ENCODE measurements at places on chromosomes 7 and 10.

GRCh38 chr7:33744293-33745075 is 160.9 kb upstream of the BMPER start:
- DNase-seq, result no peak

- peak; percentile 41 for DNase-seq
Observed at GRCh38 chr10:114026189-114027040, 17.3 kb upstream of the ADRB1 start.

DNA sequence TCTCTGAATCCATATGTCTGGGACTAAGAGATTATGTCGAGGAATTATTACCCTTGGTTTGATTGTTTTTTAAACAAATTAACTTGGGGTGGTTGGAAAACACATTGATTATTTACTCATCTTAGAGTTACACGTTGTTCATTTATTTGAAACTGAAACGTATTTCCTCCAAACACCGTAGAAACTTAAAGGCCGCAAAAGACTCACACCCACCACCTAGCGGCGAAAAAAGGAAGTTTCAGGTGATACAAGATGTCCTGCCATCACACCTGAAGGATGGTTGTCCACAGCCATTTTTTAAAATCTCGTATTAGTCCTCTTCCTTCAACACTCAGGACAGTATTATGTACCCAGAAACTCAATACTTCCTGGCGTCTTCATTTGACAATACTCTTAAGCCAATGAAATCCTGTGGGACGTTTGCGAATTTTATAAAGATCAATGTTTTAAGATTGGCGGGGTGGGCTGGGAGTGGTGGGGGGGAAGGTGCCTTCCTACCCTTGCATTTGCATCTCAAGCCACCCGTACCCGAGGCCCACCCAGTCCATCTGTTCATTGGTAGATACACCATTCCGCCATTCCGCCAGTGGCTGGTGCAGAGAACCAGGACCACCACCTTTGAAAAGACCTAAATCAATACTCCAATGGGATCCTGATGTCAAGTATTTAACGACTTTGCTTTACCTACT is 1.4 kb upstream of the LCOR start:
- DNase-seq, result peak; percentile 34

- DNase-seq, result no peak
Observed at GRCh38 chr10:30529373-30529998, 95.5 kb downstream of the MAP3K8 start.

DNA sequence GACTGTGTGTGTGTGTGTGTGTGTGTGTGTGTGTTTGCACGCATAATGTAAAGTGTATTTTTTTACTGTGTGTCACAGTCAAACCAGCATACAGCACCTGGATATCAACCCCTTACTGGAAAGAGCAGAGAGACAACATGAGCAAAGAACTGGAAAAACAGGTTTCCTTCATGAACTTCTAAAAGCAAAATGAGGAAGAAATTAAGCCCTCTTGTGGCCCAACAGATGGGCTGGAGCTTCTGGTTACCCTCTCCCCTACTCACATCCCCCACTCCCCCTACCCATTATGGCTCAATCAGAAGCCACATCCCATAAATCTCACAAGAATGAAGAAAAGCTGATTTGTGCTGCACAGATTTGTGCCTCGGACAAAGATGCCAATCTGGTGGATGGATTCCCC is 36.2 kb downstream of the PDE1C start:
- no peak for DNase-seq

DNA sequence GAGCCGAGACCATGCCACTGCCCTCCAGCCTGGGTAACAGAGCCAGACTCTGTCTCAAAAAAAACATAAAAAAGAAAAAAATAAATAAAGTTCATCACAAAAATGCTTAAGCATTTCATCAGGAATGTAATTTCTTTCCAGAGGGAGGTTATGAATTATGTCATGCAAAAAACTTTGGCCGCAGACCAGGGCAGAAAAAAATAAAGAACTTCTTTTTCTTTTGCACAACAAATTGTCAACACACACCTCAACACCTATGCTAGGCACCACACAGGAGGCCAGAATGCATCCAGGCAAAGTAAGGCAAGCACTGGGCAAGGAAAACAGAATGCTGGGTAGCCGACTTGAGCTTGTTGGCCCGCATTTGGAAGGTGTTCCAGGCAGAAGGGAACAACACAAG is 3.9 kb downstream of the C10orf62 start:
- DNase-seq, result peak; percentile 48

- no peak for DNase-seq
Observed at GRCh38 chr7:17132726-17133125, 165.7 kb upstream of the AHR start.

DNA sequence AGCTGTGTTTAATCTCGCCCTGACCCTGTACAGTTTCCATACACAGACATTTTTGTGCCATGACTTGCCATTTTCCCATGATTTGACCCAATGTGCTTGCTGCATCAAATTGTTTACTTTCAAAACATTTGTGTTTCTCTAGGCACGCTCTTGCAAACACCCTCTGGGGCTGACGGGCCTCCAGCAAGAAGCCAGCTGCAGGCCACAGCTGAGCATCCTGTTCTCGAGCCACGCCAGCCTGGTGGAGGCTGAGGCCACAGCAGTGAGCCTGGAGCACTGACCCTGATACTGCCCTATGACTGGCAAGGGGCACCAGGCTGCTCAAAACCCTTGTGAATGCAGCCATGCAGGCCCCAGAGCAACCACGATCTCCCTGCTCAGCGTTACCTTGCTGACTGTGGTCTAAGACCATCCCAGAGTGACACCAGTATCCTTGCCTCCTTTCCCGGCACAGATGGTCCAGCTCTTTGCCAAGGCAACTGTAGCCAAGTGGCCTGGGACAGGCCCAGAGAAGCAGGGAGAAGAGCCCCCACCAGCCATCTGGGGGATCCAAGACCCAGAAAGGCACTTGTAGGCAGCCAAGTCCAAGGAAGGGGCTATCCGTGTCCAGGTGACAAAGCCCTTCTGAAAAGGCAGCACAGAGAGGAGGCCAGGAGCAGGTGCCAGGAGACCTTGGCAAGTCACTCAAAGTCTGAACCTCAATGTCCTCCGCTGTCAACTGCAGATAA is 78.5 kb downstream of the OAT start:
- DNase-seq, result peak; percentile 72

DNA sequence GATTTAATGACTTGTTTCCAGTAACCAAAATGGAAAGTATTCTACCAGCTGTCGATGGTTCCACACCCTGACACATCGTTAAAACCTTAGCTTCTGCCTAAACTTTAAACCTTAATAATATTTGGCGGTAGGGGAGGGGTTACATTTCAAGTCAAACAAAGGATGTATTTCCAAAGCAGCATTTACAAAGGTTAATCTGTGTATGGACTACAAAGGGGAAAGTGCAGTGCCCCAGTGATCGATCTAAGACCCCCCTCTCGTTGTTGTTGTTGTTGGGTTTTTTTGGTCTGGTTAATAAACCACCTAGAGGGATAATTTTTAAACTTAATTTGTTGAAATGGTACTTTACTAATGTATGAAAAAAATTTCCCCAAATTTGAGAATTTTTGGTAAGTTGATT is 1.1 kb upstream of the STEAP2 start:
- DNase-seq, result no peak

DNA sequence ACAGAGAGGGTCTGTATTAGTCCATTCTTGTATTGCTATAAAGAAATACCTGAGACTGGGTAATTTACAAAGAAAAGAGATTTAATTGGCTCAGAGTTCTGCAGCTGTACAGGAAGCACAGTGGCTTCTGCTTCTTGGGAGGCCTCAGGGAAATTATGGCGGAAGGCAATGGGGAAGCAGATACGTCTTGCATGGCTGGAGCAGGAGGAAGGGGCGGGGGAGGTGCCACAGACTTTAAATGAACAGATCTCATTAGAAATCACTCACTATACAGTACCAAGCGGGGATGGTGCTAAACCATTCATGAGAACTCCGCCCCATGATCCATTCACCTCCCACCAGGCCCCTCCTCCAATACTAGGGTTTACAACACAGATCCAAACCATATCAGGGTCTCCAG is 3.7 kb upstream of the CALU start:
- no peak for DNase-seq

GRCh38 chr7:132272763-132273371 is 303.4 kb downstream of the PLXNA4 start:
- DNase-seq, result no peak

- no peak for DNase-seq
Observed at GRCh38 chr10:99422529-99423096, 7.8 kb downstream of the GOT1 start.

Measured in hepatic stellate cell (primary cell).